Gastroesophageal sphincter (tissue), 4 donors: ENCODE measurements at places on chromosomes 1 and 21.

DNA sequence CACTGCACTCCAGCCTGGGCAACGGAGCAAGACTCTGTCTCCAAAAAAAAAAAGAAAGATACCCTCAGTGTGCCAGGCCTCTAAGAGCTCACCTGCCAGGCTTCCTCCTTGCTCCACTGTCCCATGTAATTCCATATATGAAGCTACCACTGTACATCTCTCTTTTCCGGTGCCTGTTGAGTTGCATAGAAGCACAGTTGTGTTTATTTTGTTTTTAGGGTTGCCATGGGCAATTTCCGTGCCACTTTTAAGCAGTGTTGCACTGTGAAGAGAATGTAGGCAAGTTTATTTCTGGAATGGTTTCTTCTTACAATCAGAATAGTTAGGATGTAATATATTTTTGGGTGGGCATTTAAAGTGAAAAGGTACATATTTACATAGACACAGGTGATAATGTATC is 23.3 kb downstream of the MR1 start:
- ATAC-seq: no peak

GRCh38 chr1:156912861-156913808 is 7.3 kb upstream of the LRRC71 start:
- no peak for ATAC-seq

- ATAC-seq: no peak
Measured at GRCh38 chr1:32047701-32048100, 25.0 kb upstream of the TMEM39B start.

GRCh38 chr1:206761159-206761768 is 9.3 kb upstream of the IL19 start:
- no peak for ATAC-seq

- ATAC-seq: no peak
Measured at GRCh38 chr1:22883406-22883805, 89.3 kb downstream of the LACTBL1 start.

DNA sequence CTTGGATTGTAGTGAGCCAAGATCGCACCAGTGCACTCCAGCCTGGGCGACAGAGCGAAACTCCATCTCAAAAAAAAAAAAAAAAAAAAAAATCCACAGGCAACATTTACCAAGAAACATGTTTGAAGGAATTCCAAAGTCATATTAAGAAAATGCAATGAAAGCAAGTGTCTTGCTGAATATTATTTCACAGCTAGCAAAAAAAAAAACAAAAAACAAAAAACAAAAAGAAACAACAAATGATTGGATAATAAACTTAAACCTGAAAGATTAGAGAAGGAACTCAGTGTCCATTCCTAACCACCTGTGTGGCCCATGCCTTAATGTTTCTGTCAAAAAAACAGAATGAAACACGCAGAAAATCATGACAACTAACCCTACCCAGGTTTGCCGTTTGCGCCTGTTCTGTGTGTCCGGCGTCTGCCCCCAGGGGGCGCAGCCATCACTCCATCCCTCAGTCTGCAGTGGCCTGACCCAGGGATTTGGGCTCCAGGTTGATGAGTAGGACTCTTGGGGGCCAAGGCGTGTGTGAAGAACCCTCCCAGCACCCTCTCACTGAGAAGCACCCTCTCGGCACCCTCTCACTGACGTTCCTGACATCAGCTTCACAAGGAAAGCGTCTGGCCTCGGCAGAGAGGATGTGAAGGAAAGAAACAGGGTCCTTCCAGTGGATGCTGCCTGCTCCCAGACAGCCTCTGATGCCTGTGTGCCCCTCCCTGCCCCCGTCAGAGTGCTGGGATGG is 19.2 kb upstream of the PTTG1IP start:
- peak; percentile 67 for ATAC-seq

- ATAC-seq: peak; percentile 82
Measured at GRCh38 chr1:33007190-33008050, 29.3 kb downstream of the AK2 start.

GRCh38 chr21:42847051-42847707 is 32.2 kb downstream of the WDR4 start:
- no peak for ATAC-seq

DNA sequence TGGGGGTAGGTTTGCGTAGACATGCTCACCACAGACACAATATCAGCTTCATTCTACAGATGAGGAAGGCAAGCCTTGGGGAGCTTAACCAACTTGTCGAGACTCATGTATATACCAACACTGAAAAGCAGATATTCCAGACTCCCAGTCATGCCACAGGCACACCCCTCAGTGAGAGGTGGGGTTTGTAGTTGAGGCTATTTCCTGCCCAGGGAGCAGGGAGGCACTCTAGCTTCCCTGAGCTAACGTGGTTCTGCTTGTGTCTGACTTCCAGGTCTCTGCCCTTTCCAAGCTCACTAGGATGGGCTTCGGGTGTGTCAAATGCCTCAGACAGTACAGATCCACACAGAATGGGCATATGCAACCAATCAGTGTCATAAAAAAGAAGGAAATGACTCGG is 122.3 kb upstream of the RUNX1 start:
- no peak for ATAC-seq

- ATAC-seq: no peak
Measured at GRCh38 chr1:174791863-174792262, 207.9 kb upstream of the CACYBP start.

DNA sequence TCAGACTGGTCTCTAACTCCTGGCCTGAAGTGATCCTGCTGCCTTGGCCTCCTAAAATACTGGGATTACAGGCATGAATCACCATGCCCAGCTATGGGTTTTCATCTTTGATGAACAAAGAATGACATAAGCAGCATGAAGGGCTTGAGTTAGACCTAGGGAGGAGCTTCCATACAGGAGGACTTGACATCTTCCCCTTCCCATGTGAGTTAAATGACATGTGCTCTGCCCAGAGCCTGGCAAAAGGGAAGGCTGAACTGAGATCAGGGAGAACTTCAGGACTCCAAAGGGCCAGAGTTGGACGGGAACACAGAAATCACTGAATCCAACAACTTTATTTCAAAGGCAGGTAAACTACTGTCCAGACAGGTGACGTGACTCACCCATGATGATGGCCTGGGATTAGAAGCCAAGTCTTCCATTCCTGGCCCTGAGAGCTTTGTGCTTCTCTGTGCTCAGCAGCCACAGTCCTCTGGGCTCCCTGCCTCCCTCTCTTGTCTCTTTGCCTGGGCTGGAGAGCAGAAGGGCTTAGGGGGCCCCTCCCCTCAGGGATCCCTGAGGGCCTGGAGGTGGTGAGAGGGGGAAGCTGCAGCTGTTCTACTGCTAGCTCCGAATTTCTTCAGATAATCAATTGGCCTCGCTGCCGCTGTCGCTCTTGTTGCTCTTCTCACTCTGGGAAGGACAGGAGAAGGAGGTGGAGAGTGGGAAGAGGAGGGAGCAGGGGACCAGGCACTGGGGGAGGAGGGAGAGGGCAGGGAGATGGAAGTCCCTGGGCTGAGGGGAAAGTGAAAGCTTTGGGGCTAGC is 7.6 kb downstream of the NHLH1 start:
- ATAC-seq: peak; percentile 22

DNA sequence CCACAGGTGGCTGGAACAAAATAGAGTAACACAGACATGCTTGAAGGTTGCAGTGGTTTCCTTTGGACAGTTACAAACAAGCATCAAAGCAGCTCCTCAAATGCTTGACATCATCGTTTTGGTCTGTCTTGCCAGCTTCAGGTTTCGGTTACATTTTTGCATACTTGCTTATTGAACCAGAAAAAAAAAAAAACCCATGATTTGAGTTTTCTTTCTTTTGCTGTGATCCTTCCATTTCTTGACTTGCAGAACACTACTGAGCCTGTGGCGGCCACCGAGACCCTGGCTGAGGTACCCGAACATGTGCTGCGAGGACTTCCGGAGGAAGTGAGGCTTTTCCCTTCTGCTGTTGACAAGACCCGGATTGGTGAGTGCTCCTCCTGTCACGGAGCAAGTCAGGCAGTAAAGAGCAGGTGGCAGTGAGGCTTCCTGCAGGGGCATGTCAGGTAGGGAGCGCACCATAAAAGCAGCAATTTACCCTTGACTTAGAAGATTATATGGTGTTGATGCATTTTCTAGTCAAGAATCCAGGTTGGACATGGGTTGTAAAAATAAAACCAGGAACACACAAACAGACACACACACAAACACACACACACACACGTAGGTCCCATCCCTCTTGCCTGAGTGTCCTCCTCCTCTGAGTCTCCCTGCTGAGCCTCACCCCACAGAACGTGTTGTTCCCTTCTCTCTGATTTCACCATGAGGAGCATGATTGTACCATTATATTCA is 30.9 kb downstream of the PRDM2 start:
- no peak for ATAC-seq

- no peak for ATAC-seq
Measured at GRCh38 chr1:7003676-7004075, 218.4 kb downstream of the CAMTA1 start.

DNA sequence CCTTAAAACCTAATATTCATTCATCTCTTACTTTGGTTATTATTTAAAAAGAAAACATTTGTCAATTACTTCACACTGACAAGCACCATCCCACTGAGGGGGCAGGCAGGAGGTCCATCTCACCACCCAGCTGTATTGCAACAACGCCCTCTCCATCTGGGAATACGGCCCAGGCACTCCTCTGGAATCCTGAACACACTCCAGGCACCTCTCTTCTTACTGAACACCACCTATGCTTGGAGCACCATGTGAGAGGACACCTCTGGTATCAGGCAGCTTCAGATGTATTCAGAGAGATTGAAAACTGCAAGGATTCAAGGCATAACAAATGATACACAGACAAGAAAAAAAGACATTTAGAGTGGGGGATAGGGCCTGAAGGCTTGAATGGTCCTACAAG is 147.1 kb downstream of the CACNA1E start:
- no peak for ATAC-seq

DNA sequence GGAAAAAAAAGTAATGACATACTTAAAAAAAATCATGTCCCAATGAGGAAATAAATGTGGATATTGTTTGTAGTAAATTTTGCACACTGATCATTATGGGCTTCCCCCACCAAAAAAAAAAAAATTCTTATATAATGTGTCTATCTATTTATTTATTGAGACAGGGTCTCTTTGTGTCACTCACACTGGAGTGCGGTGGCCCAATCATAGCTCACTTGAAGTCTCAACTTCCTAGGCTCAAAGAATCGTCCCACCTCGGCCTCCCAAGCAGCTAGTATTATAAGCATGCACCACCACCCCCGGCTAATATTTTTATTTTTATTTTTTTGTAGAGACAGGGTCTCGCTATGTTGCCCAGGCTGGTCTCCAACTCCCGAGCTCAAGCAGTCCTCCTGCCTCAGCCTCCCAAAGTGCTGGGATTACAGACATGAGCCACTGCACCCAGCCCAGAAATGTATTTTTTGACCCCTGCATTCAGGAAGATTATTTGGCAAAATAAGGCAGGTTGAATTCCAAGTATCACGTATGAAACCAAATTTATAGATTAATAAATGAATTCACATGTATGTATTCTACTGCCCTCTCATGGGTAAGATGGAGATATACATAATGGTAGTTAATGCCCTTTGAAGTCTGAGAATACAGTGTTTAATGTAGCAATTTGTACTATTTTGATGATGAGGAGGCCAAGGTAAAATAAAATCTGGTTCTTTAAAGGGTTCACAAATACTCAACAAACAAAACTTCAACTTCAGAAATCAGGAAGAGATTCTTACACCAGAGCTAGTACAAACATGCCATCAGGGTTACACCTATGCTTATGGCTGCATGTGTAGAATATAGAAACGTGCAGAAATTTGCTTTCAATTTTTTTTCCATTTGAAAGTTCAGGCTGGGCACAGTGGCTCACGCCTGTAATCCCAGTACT is 1.4 kb upstream of the DENND2C start:
- ATAC-seq: no peak

- ATAC-seq: no peak
Measured at GRCh38 chr1:116679828-116680628, 12.5 kb upstream of the IGSF3 start.

DNA sequence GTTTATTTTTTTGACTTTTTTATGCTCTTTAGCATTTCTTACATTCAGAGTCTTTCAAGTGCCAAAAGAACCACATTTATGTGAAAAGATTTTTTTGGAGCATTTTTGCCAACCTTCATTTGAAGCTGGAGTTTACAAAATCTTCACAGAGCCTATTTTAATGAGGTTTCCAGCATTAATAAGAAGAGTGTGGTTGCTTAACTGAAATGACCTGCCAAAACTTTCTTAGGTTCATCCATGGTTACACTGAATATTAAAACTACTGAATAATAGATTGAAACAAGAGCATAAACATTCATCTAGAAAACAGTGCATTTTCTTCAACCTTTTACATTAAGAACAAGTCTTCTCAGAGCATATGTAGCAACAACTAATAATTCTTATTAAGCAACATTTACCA is 672.3 kb upstream of the CXADR start:
- ATAC-seq: no peak

GRCh38 chr1:44780583-44781121 is 5.3 kb downstream of the RPS8 start:
- ATAC-seq: no peak

DNA sequence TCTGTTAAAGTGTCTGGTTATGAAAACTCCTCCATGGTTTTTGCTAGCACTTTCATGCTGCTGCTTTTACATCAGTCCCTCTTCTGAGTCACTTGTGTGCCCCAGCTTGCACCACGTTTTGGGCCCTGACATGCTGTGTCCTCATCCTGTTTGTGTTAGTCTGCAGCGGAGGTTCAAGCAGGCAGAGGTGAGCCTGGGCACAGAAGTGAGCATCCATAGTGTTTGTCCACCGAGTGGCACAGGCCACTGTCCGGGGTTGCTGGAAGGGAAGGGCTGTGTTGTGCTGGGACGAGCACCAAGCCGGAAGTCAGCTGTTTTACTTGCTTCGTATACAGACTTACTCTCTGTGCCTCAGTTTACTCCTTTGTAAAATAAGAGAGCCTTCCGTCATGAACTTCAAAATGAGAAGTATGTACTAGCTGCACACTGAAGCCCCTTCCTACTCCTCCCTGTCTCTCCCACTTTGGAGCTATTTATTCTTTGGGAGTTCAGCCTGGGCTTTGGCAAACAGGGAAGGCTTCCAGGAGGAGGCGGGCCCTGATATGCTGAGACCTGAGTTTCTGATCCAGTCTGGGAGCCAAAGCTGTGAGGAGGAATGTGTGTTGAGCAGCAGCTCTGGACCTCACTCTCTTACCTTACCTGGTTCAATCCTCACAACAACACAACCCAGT is 10.7 kb upstream of the LAPTM5 start:
- peak; percentile 7 for ATAC-seq

DNA sequence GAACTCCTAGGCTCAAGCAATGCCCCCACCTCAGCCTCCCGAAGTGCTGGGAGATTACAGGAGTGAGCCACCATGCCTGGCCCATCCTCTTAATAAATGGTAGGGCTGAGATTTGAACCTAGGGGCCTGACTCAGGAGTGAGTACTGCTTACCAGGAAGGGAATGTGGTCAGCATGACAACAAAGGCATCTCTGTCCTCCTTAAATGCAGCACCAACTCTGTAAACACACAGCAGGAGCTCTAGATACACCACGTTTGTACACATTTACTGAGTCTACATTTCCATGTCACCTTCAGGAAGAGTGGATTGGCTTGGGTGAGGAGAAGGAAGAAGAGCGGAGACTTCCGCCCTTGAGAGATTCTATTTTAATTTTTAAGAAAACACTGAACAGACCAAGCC is 38.5 kb downstream of the HIVEP3 start:
- no peak for ATAC-seq

DNA sequence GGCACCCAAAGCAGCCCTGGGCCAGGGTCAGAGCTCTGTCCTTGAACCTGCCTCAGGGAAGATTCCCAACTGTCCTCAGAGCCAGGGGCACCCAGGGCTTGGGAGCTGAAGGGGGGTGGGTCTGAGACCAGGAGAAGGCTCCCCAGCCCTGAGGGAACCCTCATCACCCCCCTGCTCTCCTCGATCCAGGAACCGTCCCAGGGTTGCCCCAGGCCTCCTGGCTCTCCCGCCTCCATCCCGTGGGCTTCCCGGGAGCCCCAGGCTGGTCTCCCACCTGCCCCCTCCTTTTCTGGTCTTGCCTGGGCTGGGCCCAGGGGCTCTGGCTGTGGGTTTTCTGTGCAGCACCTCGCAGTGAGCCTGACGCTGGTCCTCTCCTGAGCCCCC is 6.7 kb upstream of the SAMD11 start:
- no peak for ATAC-seq
